Stimulated activated CD8-positive, alpha-beta memory T cell treated with anti-CD3 and anti-CD28 coated beads, Interleukin-7, amount 100 ng/mL, for 4 hours (primary cell): ENCODE measurements at places on chromosomes 3 and 15.
A peak's percentile ranks its signal among the peaks of the same experiment; 100 is the strongest.

GRCh38 chr3:187130346-187131066, 8.8 kb downstream of the RPL39L start:
- DNase-seq = peak; percentile 28

DNA sequence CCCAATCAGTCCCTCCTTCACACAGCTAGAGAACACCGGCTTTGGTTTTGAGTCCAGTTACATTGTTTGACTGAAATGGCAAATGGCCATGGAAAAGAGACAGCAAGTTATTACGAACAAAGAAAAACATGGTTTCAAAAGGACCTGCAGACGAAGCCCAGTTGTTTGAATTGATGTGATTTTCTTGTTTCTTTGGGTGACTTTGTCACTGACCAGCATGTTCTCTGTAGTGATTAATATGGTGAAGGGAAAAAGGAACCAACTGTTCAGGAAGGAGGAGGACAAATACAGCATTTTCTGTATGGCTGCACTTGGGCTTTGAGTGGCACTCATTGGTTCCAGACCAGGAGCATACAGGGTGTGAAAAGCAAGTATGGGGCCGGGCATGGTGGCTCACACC, 217.4 kb upstream of the TPM1 start:
- DNase-seq = no peak

DNA sequence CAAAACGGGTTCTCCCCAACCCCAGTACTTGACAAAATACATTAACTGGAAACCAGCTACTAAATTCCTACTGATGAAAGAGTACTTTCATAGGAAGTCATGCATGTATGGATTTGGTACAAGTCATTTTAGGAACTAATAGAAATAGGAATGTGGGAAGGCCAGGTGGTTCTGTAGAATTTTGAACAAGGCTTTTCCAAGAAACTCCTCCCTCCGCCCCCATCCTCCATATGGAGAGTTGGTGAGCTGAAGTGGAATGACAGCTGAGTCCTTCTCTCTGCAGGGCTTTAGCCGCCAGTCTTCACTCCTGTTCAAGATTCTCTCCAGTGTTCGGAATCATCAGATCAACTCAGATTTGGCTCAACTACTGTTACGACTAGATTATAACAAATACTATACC, 33.2 kb downstream of the TUBGCP4 start:
- no peak for DNase-seq

DNA sequence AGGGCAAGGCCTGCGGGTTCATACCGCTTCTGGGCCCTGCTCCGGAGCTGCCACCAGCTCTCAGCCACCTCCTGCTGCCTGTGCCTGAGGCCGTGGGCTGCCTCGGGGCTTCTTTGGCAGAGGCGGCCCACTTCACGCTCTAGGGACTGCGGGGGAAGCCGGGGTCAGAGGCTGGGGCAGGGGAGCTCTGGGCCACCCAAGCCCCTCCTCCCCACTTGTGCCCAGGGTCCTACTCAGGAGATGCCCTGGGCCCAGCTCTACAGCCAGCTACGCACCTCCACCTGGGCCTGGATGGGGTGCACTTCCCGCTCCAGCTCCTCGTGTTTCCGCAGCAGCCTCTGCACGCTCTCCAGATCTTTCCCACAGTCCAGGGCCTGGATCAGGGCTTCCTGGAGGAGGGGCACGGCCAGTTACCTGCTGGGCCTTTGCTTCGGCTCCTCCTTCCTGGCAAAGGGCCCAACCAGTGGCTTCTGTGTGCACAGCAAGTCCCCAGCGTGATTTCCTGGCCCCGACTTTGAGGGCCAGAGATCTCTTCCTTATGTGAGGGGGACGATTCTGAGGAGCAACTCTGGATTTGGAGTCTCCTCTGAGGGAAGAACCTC, 24.0 kb downstream of the PLA2G4B start:
- no peak for DNase-seq

DNA sequence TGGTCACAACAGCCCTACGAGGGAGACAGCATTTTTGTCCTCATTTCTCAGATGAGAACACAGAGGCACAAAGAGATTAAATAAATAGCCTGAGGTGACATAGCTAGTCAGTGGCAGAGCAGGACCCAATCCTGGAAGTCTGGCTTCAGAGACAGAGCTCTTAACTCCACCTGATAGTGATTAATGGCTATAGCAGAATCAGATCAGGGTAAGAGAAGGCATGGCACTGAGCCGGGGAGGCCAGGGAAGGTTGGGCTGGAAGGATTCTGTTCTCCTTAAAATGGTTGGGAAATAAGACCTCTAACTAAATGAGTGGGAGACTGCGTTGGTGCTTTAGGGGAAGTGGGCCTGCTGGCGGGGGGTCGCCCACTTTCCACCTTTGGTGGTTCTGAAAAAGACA, 104.5 kb downstream of the VGLL4 start:
- DNase-seq = no peak

GRCh38 chr3:180018543-180018942, 18.2 kb downstream of the PEX5L start:
- DNase-seq = no peak
